ENCODE measurements at places on chromosomes 7 and 10.

- DNase-seq: no peak
Measured at GRCh38 chr7:3243256-3243655, 57.8 kb upstream of the SDK1 start.

DNA sequence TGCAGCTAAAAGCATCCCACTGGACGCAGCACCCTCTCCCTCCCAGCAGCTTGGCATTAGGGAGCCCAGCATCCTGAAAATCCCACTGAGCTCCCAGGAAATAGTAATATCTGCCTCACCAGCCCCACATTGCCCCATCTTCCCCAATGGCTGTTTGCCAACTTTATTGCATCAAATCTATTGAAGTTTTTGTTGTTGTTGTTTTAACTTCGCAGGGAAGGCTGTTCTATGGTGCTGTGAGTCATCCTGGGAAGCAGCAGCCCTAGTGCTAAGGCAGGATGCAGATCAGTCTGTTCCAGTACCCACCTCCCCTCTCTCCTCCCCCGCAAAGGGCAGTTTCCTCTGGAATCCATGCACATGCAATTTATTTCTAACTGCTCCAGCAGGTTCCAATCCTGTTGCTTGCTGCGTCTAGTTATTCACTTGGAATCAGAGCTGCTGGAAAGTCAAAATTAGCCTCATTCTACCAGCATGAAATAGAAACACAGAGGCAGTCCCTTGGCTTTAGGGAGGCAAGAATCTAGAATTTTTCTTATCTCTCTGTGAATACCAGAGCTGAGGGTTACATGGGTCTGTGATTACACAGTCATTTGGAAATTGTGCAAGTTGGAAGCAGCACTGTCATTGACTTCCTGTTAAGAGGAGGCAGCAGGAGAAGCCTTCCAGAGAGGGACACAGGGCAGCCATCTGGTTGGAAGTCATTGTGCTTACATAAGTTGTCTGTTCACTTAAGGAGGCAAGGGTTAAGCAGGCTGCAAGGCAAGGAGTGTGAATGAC is 115.9 kb upstream of the CACUL1 start:
- no peak for DNase-seq

DNA sequence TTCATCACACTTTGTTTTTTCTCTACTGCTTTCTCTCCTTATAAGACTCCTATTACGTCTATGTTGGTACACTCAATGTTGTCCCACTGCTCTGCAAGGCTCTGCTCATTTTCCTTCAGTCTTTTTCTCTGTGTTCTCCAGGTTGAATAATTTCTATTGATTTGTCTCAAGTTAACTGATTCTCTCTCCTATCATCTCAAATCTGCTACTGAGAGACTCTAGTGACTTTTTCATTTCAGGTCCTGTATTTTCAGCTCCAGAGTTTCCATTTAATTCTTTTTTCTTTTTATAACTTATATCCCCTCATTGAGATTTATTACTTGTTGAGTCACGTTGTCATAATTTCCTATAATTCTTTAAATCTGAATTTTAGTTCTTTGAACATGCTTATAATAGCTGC is 100.9 kb downstream of the RNLS start:
- DNase-seq: no peak

GRCh38 chr7:74289018-74289658 is at the start of gene CLIP2:
TSS of gene CLIP2 (plus strand) at chr7:74289407. CDS start at chr7:74317547, 28,140 bp downstream.
- peak; percentile 68 for DNase-seq

- DNase-seq: no peak
Measured at GRCh38 chr7:33720870-33721269, 184.5 kb upstream of the BMPER start.

GRCh38 chr10:60549686-60550085 is 160.0 kb upstream of the ANK3 start:
- peak; percentile 42 for DNase-seq

- DNase-seq: no peak
Measured at GRCh38 chr7:26646336-26647048, 217.9 kb downstream of the SKAP2 start.

GRCh38 chr7:98230746-98231471 is 19.7 kb downstream of the BHLHA15 start:
- DNase-seq: no peak
